Activated naive CD4-positive, alpha-beta T cell (primary cell): ENCODE measurements at places on chromosomes 2 and 18.
A peak's percentile ranks its signal among the peaks of the same experiment; 100 is the strongest.

- no peak for DNase-seq
Measured at GRCh38 chr2:57891086-57891712, 155.4 kb upstream of the VRK2 start.

DNA sequence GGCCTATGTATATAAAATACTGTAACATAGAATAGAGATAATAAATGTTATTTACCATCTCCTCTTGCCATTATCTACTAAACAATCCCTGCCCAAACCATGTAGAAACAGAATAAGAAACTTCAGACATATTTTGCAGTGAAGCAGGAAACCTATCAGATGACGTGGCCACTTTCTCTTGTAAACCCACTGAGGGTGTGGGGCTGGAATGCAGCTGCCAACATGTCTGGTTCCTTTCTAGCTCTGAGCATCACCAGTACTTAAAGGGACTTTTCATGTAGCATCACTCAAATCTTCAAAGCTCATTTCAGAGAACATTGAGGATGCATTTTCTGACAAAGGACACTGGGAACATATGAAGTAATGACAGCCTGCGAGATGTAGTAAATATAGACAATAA lies 251.8 kb downstream of the LPIN1 start:
- DNase-seq, result no peak

DNA sequence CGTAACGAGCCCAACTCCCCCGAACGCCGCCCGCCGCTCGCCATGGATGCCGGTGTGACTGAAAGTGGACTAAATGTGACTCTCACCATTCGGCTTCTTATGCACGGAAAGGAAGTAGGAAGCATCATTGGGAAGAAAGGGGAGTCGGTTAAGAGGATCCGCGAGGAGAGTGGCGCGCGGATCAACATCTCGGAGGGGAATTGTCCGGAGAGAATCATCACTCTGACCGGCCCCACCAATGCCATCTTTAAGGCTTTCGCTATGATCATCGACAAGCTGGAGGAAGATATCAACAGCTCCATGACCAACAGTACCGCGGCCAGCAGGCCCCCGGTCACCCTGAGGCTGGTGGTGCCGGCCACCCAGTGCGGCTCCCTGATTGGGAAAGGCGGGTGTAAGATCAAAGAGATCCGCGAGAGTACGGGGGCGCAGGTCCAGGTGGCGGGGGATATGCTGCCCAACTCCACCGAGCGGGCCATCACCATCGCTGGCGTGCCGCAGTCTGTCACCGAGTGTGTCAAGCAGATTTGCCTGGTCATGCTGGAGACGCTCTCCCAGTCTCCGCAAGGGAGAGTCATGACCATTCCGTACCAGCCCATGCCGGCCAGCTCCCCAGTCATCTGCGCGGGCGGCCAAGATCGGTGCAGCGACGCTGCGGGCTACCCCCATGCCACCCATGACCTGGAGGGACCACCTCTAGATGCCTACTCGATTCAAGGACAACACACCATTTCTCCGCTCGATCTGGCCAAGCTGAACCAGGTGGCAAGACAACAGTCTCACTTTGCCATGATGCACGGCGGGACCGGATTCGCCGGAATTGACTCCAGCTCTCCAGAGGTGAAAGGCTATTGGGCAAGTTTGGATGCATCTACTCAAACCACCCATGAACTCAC lies 673 bp downstream of the PCBP1 start:
- DNase-seq, result peak; percentile 26

GRCh38 chr2:217392930-217393584 lies 533.2 kb upstream of the TNP1 start:
- no peak for DNase-seq

DNA sequence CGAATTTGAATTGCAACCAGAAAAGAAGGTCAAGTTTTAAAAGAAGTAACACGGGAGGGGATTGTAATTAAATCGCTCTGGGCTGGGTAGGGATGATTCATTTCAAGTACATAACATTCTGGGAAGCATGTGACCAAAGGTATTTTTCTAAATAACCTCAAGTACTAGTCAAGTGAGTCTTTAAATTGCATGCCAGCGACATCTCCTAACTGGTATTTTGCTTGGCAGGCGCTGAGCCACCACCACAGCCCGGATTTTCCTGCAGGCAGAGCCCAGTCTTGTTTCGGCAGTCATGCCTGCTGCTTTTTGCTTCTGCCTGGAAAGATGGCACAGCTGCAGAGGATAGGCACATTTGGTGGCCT lies 33.7 kb upstream of the NPAS2 start:
- DNase-seq, result no peak

DNA sequence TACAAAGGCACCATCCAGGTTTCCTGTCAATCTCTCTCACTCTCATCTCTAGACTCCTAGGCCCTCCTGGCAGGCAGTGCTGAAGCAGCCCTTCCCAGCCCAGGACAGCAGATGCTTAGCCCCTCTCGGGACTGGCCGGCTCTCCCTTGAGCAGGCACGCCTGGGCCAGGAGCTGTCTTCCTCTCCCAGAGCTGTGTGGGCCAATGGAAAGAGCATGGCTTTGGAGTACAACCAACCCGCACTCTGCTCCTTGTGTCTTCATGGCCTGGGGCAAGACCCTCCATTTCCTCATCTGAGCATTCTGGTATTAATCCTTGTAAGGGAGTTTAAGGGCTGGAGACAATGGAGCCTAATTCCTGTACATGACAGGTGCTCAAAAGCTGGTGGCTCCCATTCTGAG lies 97.2 kb downstream of the CAPN13 start:
- no peak for DNase-seq
